NCI-H510A (cell line): ENCODE measurements at places on chromosomes 13 and 19.

DNA sequence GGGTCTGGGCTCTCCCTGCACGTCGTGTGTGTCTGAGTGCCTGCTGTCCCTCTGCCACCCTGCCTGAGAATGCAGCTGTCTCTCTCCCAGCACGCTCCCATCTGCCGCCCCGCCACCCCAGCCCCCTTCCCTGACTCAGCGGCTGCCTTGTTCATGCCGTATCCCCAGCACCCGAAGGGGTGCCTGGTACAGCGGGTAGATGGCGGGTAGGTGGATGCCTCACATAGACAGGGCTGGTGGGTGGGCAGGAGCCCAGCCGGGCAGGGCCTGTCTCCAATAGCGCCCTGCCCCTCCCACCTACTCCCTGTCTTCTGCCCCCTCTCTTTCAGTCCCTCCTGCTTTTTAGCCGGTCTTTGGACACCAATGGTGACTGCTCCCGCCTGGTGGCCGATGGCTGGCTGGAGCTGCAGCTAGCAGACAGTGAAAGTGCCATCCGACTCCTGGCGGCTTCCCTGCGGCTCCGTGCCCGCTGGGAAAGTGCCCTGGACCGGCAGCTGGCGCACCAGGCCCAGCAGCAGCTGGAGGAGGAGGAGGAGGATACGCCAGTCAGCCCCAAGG is 30.3 kb downstream of the DHX34 start:
- no peak for DNase-seq

GRCh38 chr13:35140831-35141230 is 198.8 kb downstream of the NBEA start:
- DNase-seq, result no peak

DNA sequence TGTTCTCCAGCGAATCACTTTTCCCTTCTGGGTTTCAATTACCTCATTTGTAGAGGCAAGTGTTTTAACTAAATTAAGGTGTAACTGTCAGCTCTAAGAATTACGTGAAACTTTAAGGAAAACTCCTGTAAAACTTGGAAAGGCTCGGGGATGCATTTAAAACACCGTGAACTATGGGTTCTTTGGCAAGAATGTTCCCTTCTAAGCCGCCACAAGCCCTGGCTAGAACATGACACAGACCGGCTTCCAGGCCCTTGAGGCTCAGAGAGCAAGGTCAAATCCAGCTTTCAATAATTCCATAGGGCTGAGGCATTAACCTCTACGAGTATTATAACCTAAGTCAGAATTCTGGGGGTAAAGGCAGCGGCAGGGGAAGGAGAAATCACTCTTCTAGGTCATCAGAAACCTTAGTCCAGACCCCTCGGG is 685 bp downstream of the VWA8 start:
- DNase-seq, result no peak

GRCh38 chr13:98938801-98939200 is 39.1 kb downstream of the DOCK9 start:
- peak; percentile 3 for DNase-seq

GRCh38 chr19:22327321-22327720 is 41.1 kb downstream of the ZNF729 start:
- no peak for DNase-seq

DNA sequence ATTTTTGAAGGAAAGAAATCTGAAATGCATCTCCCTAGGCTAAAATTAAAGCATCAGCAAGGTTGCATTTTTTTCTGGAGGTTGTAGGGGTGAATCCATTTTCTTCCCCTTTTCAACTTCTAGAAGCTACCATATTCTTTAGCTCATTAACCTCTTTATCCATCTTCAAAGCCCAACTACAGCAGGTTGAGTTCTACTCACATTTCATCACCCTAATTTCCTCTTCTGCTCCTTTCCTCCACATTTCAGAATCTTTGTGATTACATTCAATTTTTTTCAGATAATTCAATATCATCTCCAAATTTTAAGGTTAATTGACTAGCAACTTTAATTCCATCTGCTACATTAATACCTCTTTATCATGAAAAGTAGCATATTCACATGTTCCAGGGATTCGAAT is 2655.7 kb upstream of the PCDH20 start:
- no peak for DNase-seq

DNA sequence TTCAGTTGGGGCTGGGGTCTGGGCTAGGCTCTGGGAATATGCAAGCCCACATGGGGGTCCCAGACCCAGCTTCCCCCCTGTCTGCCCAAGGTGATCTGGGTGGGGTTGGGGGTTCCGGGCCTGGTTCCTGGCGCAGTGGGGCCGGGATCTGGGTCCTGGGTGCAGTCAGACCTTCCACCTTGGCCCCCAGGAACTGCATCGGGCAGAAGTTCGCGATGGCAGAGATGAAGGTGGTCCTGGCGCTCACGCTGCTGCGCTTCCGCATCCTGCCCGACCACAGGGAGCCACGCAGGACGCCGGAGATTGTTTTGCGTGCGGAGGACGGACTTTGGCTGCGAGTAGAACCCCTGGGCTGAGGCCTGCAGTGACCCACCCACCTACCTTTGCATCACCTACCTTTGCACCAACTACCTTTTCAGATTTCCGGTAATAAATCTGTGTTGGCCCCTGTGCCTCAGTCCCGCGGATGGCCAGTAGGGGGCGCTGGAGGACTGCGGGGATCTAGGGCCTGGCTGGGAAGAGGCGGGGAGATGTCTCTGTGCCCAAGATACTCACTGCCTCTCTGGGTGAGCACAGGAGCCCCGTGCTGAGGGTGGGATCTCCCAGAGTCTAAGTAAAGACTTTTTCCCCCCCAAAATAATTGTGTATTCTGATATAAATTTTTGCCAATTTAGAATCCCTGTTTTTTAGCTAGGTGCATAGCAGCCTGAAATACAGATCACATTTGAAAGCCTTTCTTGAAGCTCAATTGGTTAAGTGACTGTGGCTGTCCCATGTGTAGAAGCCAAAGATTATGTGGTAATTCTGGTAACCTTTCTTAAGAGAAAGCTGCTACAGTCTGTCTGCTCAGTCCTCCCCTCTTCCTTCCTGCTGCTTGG is 11.5 kb upstream of the CYP4F3 start:
- no peak for DNase-seq

DNA sequence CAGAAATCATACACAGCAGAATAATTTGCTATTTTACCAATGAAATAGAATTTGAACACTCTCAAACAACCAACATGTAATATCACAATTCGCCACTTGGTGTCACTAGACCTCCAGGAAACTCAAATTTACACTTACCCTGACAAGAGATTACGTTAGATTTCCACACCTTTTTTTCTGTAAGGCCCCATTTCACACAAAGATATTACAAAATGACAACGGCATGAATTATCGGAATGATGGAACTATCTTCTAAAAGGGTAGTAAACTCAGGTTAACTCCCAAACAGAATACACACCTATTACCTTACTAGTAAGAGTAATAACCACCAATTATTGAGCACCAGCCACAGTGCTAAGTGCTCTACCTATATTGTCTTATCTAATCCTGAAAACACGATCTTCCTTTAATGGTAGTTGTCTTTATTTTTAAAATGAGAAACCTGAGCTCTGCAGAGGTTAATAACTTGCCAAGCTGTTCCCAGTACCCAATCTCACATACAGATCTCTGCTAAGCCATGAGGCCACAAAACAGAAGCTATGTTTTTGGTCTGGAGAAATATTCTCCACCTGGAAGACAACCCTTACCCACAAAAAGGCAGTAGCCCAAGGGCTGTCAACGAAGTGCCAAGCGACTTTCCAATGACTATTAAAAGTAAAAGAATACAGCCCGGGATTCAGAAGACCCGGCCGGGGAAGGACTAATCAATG is 152.4 kb downstream of the DCLK1 start:
- no peak for DNase-seq
